H4 (cell line): ENCODE measurements at places on chromosomes 3 and 15.
A peak's percentile ranks its signal among the peaks of the same experiment; 100 is the strongest.

- no peak for DNase-seq
Measured at GRCh38 chr15:63600001-63600615, 2.9 kb downstream of the FBXL22 start.

DNA sequence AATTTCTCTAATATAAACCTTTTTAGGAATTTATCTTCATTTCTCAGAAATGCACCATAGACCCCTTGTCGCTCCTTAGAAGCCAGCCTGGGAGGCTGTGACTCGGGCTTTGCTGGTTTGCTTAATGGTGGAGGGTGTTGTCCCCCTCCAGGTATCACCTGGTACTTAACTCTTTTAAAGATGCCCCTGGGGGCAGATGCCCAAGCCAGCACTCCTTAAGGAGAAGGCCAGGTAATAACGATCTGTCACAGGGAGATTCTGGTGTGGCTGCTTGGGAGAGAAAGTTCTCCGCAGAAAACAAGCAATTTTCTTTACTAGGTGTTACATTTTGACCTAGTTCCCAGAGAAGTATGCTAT is 22.3 kb downstream of the EHD4 start:
- DNase-seq, result no peak

GRCh38 chr15:56468401-56468800 is 3.5 kb upstream of the MNS1 start:
- peak; percentile 47 for DNase-seq

- no peak for DNase-seq
Measured at GRCh38 chr15:50797926-50798325, 32.4 kb upstream of the SPPL2A start.

GRCh38 chr3:41125258-41125657 is 74.0 kb upstream of the CTNNB1 start:
- no peak for DNase-seq

DNA sequence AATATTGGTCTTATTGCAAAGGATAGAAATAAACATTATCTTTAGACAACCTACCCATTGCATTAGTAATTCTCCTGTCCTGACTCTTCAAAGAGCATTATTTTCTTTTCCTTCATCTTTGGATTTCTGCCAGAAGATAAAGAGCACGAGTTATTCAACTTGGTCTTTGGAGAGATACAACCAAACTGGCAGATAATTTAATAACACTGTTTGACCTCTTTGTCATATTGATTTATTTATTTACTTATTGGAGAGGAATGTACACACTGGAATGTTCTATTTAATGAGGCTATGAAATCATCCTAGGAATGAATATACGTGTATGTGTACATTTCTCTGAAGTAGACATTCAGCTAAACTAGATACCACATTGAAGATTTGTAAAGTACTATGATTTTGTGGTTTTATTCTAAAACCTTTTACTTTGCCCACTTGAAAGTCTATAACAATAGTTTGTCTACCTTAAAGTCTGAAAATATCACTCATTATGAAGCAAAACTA is 462.1 kb downstream of the C3orf38 start:
- no peak for DNase-seq

- peak; percentile 87 for DNase-seq
Measured at GRCh38 chr3:15205934-15206661, at the start of gene CAPN7. TSS of gene CAPN7 (plus strand) at chr3:15206246. CDS start at chr3:15206496, 250 bp downstream.

DNA sequence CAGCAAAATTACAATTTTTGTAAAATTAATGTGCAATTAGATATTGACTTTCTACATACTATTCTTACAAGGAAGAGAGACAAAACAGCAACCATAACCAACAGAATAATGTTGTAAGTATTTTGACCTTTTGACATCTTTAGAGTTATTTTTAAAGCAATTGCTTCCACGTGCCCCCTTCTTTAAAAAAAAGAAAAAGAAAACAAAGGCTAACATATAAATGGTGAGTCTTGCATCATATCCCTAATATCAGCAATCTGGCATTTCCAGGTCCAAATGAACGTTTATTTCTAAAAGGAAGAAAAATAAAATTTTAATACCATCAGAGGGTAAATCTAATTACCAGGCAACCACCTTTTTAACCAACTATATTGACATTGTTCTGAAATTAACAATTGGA is 19.3 kb upstream of the STRIT1 start:
- no peak for DNase-seq

GRCh38 chr3:50190936-50191660 is at the start of gene GNAT1:
TSS of gene GNAT1 (plus strand) at chr3:50191610. CDS start at chr3:50191726, 116 bp downstream.
- no peak for DNase-seq

- no peak for DNase-seq
Measured at GRCh38 chr3:26558257-26558656, 64.3 kb upstream of the LRRC3B start.

- DNase-seq, result no peak
Measured at GRCh38 chr3:194654443-194654842, 17.5 kb downstream of the LSG1 start.

DNA sequence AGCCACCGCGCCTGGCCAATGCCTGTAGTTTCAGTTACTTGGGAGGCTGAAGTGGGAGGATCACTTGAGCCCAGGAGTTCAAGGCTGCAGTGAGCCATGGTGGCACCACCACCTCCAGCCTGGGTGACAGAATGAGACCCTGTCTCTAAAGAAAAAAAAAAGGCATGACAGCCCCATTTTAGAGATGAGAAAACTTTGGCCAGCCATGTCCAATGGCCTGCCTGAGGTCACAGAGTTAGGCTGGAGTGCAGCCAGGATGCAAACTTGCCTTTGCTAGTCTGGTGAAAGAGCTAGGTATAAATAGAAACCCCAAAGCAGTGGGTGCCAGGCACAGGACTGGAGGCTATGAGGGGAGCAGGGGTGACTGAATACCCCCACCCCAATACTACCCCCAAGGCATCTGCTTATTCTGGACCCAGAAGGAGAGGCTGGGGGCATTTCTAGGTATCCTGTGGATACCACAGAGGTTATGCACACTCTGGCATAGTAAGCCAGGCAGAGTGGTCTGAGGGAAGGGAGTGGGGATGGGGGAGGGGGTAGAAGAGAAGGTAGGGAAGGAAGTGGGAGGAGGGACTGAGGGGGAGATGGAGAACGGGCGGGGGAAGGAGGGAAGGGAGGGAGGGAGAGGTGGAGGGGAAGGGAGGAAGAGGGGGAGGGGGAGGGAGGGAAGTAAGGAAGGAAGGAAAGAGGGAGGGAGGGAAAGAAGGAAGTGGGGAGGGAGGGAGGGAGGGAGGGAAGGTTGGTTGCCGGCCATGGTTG is 16.2 kb upstream of the C15orf39 start:
- no peak for DNase-seq

DNA sequence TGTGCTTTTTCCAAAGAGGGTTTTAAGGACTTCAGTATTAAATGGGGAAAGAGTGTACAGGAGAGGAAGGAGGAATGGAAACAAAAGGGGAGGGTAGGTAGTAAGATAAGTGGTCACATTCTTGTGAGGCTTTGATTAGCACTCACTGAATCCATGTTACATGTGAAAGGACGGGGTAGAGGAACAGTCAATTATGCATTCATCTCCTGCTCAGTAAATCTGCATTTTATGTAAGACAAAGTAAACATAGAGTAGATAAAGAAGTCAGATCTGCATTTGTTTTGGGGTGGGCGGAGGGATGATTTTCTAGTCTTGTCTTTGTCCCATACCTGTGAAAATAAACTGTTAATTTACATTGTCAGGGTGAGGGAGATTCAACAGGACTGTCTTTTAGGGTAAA is 50.8 kb downstream of the SACM1L start:
- no peak for DNase-seq

- no peak for DNase-seq
Measured at GRCh38 chr3:53051929-53052328, 6.1 kb upstream of the SFMBT1 start.

- DNase-seq, result no peak
Measured at GRCh38 chr3:186965141-186965879, 35.0 kb downstream of the ST6GAL1 start.

- no peak for DNase-seq
Measured at GRCh38 chr3:39221141-39221530, 28.7 kb upstream of the XIRP1 start.

DNA sequence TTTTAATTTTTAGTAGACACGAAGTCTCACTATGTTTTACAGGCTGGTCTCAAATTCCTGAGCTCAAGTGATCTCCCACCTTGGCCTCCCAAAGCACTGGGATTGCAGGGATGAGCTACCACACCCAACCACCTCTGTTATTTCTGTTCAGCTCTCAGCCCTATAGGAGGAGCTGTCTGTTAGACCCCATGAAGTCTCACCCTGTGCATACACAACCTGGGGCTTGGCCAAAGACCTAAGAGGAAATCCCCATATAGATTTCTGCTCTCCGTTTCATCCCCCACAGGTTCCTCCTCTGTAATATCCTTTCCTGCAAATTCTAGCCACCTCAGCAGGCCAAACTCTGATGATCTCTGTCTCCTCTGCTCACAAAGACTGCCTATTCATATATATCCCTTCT is 56.6 kb upstream of the CTDSPL2 start:
- no peak for DNase-seq

- no peak for DNase-seq
Measured at GRCh38 chr15:91253605-91254004, 153.5 kb downstream of the SV2B start.

GRCh38 chr15:35863655-35864054 is 317.7 kb upstream of the DPH6 start:
- no peak for DNase-seq

DNA sequence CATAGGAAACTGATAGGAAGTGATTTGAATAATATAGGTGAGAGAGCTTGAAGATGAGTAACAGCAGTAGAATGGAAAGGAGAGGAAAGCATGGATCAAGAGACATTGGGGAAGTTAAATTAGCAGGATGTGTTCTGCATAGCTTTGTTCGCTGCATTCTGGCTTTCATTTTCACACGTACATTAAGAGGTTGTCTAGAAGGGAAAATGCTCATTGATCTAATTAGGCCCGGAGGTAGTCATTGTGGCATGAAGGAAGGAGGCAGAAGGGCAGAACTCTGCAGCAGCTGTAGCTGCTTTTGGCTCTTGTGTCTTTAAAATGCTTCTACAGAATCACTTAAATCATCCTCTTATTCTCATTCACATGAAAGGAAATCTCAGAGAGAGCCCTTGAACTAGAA is 40.3 kb downstream of the KCNAB1 start:
- no peak for DNase-seq

GRCh38 chr3:182808041-182808770 is 14.9 kb downstream of the ATP11B start:
- no peak for DNase-seq

DNA sequence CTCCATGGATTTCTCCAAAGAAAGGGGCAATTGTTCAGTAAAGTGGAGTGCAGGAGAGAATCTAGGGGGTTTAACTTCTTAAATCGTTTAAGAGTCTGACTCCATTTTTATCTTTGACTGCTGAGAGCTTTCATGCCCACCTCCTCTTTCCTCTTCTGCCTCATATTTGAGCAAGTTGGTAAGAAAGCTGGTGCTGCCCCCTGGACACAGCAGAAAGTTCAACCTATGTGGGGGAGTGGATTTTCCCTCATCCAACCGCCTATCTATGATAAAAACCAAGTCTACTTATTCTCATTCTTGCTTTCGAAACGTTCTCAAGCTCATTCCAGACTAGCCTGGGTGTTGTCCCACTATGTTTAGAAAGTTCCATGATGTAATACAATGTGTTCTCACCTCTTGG is 26.0 kb downstream of the HHLA2 start:
- no peak for DNase-seq

DNA sequence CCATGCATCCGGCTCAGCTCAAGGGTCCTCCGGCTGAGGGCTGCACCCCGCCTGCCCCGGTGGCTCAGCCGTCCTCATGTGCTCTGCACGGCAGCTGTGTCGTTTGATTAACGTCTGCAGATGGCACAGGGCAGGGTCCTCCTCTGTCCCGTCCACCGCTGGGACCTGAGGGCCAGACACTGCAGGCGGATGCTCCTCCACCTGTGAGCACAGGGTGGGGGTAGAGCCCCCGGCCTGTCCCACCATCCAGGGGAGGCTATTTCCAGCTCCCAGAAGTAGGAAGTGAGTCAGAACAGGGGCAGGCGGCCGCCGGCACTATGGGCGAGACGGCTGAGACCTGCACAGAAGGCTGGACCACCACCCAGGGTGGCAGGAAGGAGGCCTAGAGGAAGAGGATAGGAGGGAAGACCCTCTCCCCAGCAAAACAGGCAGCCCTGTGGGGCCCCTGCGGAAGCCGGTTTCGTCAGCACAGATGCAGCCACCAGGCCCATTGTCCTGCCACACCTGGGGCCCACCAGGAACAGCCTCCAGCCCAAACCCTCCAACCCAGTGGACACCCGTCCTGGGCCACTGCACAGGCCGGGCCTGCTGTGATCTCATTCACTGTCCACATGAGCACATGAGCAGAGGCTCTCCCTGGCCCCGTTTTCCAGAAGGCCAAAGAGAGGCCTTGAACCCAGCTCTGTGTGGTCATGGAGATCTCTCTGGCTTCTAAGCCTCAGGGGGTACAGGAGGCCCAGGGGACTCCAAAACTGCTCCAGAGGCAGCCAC is 12.6 kb upstream of the PLXND1 start:
- DNase-seq, result no peak

DNA sequence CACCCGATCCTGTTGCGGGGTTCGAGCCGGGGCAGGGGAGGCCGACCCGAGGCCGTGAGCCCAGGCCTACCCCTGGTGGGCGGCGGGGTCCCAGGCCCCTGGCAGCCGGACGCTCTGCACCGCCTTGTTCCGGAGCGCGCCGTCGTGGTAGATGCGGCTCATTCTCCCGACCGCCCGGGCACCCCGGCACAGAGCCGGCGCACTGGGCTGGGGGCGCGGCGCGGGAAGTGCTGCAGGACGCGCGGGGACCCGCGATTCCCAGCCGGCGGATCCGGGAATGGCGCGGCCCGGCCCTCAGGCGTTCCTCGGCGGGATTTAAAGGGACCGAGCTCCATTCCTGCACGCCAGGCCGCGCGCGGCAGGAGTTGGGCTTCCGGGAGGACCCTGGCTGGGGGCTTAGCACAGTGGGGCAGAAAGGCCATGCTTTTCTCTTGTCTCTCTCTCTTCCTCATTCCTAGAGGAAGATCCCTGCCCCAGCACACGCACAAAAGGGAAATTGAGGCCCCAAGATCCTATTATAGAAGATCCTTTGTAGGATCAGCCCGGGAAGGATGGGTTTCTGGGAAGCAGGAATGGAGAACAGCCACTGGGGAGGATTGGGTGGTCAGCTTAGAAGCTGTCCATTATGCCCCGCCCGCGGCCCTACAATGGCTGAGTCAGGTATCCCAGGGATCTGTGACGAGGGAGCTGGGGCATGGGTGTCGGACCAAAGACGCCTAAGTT is at the start of gene ARPIN:
Gene ARPIN, minus strand, starts transcription at position 279 of the 723 bp plus-strand sequence. Its CDS starts 117 bp downstream, at position 162.
- no peak for DNase-seq

DNA sequence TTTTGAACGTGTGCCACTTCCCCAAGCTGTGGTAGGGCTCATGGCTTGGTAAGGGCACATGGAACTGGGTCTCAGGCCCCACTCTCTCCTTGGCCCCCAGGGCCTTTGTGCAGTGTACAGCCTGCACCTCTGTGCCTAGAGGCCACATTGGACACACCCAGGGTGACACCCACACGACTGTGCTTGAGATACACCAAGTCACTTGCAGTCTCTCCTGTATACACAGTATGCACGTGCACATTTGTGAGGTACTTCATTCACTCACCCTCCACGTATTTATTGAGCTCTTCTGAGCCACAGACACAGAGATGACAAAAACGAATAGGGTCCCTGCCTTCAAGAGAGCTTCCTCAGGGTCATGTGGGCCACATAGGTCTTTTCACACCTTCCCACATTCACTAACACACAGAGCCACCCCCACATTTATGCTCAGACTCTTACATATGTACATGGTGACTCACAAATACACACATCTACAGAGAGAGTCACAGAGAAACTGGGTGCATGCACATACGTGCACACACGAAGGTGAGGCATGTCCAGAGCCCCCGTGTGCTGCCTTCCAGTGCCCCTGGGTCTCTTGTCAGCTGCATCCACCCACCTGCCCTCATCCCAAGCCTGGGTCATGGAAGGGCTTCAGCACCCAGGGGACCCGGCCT is 9.8 kb upstream of the TMEM115 start:
- DNase-seq, result no peak
